ENCODE measurements at places on chromosomes 7 and 10. TPM values are rescaled to one million over a fixed set of nuclear protein-coding genes. Genes with fewer than 3 reads are reported as not detected.
A peak's percentile ranks its signal among the peaks of the same experiment; 100 is the strongest.

DNA sequence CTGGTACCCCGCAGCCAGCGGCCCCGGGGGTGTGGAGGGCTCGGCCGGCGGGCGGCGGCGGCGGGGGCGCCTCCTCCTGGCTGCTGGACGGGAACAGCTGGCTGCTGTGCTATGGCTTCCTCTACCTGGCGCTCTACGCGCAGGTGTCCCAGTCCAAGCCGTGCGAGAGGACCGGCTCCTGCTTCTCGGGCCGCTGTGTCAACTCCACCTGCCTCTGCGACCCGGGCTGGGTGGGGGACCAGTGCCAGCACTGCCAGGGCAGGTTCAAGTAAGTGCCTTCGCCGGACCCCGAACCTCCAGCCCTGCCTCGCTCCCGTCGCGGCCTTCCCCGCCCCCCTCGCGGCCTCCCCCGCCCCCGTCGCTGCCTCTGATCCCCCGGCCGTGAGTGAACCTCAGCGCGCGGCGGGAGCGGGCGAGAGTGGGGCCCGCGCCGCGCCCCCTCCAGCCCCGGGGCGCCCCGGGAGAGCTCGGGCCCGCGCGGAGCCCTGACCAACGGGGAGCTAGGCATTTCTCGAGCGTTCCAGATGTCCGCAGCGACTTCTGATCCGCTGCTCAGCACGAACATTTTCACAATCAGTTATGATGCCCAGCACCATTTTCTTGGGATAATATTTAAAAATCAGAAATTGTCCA lies 727 bp downstream of the ATRNL1 start:
- peak; percentile 23 for DNase-seq

INA gene
- not detected for total RNA-seq

- DNase-seq = no peak
Measured at GRCh38 chr10:46525177-46525823, 31.2 kb downstream of the GPRIN2 start.

- DNase-seq = peak; percentile 26
Measured at GRCh38 chr10:90775351-90776028, 82.3 kb downstream of the HTR7 start.

NEUROG3 gene
- 0.27 TPM for total RNA-seq

- DNase-seq = no peak
Measured at GRCh38 chr7:158537516-158537882, 50.1 kb downstream of the PTPRN2 start.

- DNase-seq = no peak
Measured at GRCh38 chr10:46220187-46220586, 66.6 kb upstream of the ANTXRL start.

GRCh38 chr7:15914611-15915010 lies 228.1 kb upstream of the MEOX2 start:
- DNase-seq = no peak

DNA sequence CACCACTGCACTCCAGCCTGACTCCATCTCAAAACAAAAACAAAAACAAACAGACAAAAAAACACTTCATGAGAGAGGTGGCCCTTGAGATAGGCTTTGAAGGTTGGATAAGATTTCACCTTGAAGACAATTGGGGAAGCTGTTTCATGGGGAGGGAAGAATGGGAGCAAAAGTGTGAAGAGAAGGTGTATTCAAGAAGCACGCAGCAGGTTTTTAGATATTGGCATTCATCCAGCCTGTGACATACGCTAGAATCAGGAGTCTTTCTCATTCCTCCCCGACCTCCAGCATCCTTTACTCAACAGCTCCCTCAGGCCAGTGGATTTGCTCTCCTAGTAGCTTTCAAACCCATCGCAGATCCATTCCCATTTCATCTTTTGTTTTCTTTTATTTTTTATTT lies 116.3 kb upstream of the FAM171A1 start:
- DNase-seq = no peak

C10orf88 gene
- total RNA-seq = 5.2 TPM

DNA sequence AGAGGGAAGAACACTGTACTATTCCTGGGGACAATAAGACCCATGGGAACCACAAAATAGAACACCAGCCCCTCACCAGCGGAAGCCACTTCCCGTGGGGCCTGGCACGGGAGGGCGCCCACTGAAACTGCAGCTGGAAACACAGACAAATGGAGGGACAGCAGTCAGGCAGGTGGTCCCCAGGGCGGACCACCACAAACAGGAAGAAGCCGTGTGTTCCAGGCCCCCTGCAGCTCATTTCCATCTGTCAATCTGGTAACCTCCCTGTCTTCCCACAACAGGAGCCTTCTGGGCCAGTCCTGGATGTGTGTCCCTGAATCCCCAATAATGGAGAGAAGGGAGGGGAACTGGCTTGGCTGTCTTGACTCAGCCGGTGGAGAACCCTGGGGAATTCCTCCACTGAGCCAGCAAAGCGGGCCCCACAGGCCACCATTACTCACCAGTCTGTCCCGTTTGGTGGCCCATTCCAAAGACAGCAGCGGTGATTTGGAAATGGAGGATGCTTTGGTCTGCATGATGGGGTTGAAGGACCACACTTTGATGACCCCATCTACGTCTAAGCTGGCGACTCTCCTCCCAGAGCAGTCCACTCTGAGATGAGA lies 16.7 kb downstream of the WDR91 start:
- DNase-seq = no peak

GRCh38 chr7:131338691-131339390 lies 11.2 kb downstream of the MKLN1 start:
- no peak for DNase-seq

DNA sequence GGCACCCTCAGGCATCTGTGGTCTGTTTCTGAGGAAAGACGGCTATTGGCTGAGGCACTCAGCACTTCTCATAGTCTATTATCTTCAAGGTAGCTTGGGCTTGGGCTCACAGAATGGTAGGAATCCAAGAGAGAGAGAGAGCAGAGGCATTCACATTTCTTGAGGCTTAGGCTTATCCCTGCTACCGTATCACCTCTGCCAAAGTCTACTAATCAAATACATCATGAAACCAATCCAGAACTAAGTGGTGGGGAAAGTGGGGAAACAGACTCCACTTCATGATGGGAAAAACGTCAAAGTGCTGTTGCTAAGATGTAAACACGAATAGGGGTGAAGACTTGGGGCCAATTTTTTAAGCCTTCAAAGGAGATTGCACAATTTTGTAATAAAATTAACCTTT lies 271.1 kb upstream of the SEMA3D start:
- DNase-seq = no peak

NME8 gene
- total RNA-seq = not detected

DGKB gene
- 0.38 TPM for total RNA-seq

TRIM50 gene
- 0.56 TPM for total RNA-seq

- peak; percentile 4 for DNase-seq
Measured at GRCh38 chr10:71801361-71801760, 28.0 kb upstream of the VSIR start.

- DNase-seq = no peak
Measured at GRCh38 chr7:118478236-118478635, 253.7 kb downstream of the ANKRD7 start.

- no peak for DNase-seq
Measured at GRCh38 chr10:98478430-98479222, 31.9 kb upstream of the HPS1 start.

MYO3A gene
- total RNA-seq = not detected

DNA sequence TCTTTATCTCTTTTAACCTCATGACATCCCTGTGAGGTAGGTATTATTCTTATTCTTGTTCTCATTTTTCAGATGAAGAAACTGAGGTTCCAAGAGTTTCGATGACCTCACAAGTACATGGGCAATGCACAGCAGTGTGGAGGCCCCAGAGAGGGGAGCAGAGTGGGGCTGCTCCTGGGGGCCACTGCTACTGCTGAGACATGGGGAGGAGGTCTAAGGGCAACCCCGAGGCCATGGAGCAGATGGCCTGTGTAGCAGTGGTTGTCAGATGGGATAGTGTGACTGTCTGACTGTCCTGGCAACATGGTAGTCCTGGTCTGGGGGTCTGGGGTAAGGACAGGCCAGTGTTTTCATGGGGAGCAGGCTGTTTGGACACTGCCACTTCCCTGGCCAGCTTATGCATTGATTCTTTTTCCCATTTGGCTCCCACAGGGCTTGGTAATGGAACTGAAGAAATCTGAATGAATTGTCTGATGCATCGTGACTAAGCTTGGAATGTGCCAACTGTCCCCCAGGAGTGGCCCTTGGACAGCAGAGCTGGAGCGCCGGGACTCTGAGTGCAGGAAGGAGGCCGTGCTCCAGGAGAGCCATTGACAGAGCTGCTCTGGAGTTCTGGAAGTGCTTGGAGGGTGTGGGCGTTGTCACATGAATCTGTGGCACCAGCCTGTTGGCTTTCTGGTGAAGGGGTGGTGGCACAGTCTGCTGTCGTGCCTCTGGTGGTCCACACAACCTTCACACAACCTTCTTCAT lies 40.9 kb downstream of the ADRA2A start:
- DNase-seq = no peak

- DNase-seq = no peak
Measured at GRCh38 chr7:70599446-70600190, 532.3 kb upstream of the GALNT17 start.

- peak; percentile 38 for DNase-seq
Measured at GRCh38 chr7:114083166-114084001, 164.6 kb upstream of the PPP1R3A start.

GRCh38 chr10:124703372-124703771 lies 40.8 kb downstream of the FAM53B start:
- no peak for DNase-seq

GRCh38 chr10:127649642-127650041 lies 87.3 kb upstream of the FOXI2 start:
- no peak for DNase-seq

All from left cardiac atrium (tissue), 4 donors.